ENCODE measurements at places on chromosomes 2 and 18. TPM values are rescaled to one million over a fixed set of nuclear protein-coding genes. Genes with fewer than 3 reads are reported as not detected.

CIAO1 gene
- 111 TPM for total RNA-seq

DNA sequence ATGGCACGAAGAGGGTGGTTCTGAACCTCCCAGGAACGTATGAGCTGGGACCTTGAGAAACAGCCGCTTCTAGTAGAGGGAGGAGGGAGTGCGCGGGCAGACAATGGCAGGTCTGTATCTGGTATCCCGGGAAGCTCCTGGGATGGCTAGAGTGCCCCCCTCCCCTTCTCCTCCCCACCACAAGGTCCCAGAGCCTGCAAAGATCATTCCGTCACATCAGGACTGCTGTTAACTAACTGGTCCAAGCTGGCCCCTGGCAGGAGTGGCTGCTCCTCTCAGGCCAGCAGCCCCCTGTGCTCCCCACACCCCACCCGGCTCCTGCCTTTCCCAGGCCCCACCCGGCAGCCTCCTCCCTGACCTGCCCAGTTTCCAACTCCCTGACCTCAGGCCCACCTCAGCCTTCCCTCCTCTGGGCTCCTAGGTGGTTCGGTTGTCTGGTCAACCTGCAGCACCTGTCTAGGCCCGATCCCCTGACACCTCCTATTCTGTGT is 75.0 kb downstream of the TPO start:
- no peak for DNase-seq

GRCh38 chr2:195304310-195304709 is 352.7 kb upstream of the SLC39A10 start:
- no peak for DNase-seq

GRCh38 chr2:158473719-158474392 is 17.1 kb downstream of the PKP4 start:
- DNase-seq = no peak
